Left lobe of liver (tissue), 2 donors: ENCODE measurements at places on chromosomes 1 and 21. TPM values are rescaled to one million over a fixed set of nuclear protein-coding genes. Genes with fewer than 3 reads are reported as not detected.

Gene SLAMF8
- total RNA-seq = 0.53 TPM

DNA sequence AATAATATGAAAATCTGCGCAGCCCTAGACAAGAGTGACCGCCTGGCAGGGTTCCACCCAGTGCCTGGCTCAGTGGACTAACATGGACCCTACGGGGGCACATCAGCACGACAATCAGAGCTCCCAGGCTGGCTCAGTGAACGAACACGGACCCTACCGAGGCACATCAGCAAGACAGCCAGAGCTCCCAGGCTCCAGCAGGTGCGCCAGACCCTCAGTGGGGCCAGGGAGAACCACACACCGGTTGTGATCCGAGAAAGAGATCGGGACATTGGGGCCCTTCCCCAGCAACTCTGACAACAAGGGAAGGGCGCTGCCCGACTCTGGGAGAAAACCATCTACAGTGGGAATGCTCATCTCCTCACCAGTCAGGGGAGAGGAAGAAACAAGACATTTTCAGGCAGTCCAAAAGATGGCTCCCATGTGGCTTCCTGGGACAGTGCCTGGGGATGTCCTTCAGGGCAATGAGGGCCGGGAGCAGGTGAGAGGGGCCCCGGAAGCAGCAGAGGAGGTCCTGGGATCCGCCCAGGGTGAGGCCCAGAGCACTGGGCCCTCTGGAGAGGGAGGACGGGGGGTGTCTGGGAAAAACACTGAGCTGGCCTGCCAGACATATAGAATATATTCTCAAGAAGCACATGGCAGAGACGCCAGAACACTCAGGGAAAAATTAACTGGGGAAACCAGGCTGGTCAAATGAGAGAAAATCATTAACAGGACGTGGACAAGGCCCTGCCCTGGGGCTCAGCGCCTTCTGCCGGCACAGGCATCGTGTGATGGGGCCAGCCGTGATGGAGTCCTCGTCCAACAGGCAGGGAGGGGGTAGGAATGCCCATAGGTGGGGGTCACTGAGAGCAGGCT lies 4.8 kb downstream of the ARHGEF16 start:
- no peak for DNase-seq

- DNase-seq = no peak
Observed at GRCh38 chr21:31043471-31043870, 5.2 kb upstream of the KRTAP19-8 start.

DNA sequence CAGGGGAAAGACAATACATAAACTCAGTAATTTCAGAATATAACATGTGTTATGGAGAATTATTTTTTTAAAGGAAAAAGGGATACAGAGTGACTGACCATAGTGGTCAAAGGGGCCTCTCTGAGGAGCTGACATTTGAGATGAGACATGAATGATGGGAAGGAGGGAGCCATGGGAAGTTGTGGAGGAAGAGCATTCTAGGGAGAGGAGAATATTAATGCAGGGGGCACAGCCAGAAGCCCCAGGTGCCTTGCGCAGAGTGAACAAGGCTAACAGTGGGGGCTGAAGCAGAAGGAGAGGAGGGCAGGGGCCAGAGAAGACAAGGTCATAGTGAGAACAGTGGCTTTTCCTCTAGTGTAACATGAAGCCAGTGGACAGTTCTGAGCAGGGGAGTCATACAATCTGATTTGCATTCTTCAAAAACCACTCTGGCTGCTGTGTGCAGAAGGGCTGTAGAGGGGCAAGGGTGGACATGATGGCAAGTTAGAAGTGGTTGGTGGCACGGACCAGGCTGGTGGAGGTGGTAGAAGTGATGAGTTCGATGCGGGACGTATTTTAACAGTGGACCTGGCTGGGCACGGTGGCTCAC lies 28.2 kb upstream of the IFNLR1 start:
- no peak for DNase-seq

DNA sequence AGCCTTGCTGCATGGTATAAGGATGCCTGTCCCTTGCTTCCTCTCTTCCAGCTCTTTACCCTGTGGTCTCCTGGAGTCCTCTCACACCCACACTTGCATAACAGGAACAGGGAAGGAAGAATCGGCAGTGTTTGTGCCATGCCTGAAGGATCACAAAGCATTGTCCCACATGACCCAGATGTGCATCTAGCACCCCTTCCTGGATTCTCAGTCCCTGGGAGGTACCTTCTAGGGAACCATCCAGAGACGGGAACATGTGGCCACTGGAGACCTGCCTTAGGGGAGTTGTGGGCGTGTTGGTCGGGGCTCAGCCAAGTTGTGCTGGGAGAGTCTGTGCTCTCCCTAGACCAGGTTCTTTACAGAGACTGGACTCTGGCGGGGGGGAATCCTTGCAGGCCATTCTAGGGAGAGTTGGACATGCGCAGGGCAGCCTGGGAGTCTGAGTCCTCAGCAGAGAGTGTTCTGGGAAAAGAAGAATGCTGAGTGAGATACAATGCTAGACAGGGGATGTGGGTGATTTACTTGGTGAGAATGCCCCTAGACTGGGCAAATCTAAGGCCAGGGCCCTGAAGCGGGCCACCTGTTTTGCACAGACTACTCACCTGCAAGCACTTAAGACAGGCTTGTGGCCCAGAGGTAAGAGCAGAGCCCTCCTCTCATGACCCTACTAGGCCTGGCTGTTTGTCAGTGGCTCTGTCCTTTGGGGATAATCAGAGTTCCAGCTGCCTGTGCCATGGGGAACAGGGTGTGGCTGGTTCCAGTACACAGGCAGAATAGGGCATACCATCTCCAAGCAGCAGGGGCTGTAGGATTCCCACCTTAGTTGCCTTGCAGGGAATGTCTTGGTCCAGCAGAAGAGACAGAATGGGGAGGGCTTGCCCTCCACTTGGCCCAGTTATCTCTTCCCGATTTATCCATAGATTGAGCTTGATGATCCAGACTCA lies 89.8 kb downstream of the MAN1C1 start:
- DNase-seq = no peak

Gene KCNJ15
- total RNA-seq = 1.8 TPM

Gene CD101
- 0.15 TPM for total RNA-seq

Gene PGLYRP3
- total RNA-seq = not detected

Gene AGPAT3
- total RNA-seq = 127 TPM

GRCh38 chr1:38037221-38037939 lies 9.2 kb downstream of the POU3F1 start:
- DNase-seq = no peak

Gene MGST3
- 79.8 TPM for total RNA-seq

Gene NFASC
- total RNA-seq = 2.7 TPM

- DNase-seq = no peak
Observed at GRCh38 chr1:39102537-39103327, 76.6 kb downstream of the NDUFS5 start.

Gene RGSL1
- total RNA-seq = not detected

Gene RAD54L
- total RNA-seq = 0.33 TPM

Gene DNALI1
- 6.8 TPM for total RNA-seq

DNA sequence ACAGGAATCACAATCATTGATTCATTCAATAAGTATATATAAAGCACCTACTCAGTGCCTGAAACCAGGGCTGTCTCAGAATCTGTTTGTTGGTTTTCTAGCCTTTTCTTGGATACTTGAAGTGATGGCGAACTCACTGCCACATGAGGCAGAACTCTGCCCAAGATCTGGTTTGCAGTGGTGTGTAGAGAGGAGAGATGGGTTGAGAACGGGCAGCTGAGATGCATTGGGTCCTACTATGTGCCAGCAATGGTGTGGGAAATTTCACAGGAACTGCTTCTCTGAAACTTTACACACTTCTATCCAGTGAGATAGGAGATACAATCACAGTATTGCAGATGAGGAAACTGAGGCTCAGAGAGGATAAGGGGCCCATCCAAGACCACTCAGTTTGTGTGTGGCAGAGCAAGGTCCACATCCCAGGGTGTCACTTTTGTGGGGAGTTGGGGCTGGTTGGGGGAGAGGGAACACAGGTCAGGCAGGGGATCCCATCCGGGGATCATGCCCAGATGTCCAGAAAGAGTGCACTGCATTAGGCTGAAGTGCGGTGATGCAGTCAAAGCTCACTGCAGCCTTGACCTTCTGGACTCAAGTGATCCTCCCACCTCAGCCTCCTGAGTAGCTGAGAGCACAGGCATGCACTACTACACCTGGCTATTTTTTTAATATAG lies 83.7 kb upstream of the IFFO2 start:
- DNase-seq = no peak

DNA sequence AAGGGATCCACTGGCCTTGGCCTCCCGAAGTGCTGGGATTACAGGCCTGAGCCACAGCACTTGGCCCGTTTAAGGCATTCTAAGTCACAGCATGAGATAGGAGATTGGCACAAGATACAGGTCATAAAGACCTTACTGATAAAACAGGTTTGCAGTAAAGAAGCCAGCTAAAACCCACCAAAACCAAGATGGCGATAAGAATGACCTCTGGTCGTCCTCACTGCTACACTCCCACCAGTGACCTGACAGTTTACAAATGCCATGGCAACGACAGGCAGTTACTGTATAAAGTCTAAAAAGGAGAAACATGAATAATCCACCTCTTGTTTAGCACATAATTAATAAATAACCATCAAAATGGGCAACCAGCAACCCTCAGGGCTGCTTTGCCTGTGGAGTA lies 33.3 kb upstream of the RCC2 start:
- DNase-seq = no peak

GRCh38 chr1:170310951-170311350 lies 165.2 kb downstream of the NTMT2 start:
- DNase-seq = no peak

DNA sequence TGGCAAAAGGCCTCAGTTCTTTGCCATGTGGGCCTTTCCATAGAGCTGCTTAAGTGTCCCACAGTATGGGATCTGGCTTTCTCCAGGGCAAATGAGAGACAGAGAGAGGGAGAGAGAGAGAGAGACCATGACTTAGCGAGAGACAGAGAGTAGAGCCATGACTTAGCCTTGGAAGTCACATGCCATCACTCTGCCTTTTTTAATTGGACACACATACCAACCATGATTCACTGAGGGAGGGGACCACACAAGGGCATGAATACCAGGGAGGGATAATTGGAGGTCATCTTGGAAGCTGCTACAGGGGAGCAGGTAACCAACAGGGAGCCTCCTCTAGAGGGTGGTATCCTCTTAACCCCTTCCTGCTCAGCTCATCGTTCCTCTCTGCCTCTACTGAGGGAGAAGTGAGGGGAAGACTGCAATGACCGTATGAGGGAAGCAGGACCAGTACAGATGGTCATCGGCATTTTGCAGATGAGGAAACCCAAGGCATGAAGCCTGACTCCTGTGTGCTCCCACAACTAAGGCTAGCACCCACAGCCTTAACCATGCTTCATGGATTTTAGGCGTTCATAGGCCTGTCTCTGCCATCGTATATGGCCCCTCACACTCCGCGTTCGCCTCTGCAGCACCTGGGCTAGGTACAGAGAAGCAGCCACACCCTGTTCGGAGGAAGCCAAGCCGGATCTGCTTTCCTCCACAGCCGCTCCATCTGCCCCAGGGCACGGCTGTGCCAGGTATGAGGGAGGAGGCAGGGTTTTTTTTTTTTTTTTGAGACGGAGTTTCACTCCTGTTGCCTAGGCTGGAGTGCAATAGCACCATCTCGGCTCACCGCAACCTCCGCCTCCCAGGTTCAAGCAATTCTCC lies 38.6 kb downstream of the MEF2D start:
- DNase-seq = no peak

DNA sequence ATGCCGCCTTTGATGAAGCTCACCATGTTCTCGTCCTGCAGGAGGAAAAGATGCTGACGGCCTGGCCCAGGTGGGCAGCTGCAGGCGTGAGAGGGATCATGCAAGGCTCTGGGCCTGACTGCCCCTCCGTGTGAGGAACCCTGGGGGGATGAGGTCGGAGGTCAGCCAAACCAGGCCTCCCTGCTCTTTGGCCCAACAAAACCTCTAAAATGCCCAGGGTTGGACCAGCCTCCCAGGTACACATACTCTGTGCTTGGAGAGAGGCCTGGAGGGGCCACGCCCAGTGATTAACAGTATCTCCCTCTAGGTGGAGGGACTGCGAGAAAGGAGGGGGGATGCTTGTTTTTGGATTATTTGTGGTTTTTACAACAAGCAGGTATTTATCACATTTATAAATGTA lies 21.1 kb downstream of the TTC39A start:
- DNase-seq = no peak

DNA sequence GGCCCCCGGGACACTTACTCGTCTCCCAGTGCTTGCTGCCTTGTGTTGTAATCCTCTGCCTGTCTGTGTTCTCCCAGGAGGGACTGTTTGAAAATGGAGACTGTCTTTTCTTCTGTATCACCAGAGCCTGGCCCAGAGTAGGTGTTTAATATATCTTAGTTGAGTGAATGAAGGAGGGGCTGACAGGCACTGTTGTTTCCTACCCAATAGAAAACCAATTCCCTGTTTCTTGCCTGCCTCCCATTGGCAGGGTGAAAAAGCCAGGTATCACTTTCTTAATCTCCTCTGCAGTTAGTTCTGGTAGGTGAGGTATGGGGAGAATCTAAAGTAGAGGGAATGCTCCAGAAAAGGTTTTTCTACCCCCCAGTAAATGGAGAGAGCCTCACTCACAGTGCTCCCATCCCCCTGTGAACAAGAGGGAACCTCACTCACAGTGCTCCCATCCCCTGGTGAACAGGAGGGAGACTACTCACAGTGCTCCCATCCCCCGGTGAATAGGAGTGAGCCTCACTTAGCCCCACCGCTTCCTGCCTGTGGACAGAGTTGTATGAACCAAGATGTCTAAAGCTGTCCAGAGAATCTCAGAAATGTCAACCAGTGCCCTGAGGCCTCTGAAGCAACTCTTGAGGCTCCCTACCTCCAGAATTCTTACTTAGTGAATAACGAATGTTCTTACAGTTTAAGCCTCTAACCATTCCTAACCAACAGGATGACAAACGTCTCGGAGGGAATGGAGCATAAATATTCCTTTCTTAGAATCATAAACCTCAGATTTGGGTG lies at the start of gene GJA5:
Gene GJA5, minus strand, starts transcription at position 122 of the 780 bp plus-strand sequence. CDS start 1,364 bp downstream, outside the sequence.
- DNase-seq = no peak

DNA sequence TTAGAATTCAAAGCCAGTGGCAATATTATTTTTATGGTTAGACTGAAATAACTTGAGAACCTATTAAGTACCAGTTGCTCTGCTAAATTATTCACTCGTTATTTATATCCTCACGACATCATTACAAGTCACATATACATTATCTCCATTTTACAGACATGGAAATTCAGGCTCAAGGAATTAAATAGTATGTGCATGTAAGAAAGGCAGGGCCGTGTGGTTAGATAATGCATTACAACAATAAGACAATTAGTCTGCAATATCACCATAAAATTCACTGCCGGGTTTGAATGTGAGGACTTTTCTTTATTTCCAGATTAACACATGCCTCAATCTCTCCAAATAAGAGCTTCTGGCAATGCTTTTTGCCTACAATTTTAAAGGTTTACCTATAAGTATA lies 523.4 kb downstream of the PTBP2 start:
- no peak for DNase-seq

Gene LDLRAD1
- 0.63 TPM for total RNA-seq
